ENCODE measurements at places on chromosomes 3 and 15.

DNA sequence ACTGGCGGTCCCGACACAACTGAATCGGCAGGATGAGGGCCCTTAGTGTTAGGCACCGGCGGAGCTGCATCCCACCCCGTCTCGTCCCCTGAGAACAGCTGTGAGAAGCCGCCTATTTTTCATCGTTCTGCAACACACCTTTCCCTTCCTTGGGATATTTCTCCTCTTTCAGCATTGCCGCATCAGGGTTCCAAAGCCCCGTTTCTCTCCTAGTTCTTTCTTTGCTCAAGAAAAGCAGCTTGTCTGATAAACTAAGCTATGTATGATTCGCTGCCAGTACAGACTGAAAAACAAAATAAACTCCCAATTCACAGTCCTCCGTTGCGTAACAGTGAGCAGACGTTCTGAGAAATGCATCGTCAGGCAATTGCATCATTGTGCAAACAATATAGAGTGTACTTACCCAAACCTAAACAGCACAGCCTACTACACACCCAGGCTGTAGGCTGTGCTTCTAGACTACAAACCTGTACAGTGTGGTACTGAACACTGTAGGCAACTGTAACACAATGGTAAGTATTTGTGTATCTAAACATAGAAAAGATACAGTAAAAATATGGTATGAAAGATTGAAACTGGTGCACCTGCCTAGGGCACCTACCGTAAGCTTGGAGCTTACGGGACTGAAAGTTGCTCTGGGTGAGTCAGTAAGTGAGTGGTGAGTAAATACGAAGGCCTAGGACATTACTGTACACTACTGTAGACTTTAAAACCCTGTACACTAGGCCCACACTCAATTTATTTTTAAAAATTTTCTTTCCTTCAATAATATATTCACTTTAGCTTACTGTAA is 8.9 kb upstream of the ADAMTS17 start:
- DNase-seq, result no peak

DNA sequence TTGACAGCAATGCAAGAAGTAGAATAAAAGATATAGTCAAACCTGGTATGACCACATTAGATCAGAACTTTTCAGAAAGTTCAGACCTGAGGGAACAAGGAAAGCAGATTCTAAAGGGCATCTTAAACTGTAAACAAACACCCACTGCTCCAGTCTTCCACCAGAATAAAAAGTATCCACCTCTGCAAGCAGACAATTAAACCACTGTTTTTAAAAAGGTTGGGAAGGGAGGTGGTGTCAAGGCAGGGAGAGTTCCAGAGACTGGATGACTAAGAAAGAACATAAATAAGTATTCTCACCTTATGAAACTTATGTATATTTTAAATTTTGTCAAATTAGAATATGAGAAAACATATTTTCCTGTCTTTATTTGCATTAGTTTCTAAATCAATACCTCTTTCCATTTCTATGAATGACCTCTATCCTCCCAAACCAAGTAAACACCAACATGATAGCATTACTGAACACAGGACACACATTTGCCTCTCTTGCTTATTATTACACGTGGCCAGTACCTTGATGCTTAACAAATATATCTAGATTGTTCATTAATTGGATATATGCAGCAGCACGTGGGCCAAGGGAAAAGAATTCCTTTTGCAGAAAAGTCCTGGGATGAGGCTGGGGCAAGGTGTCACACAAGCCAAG is 31.6 kb downstream of the PIK3CB start:
- no peak for DNase-seq

DNA sequence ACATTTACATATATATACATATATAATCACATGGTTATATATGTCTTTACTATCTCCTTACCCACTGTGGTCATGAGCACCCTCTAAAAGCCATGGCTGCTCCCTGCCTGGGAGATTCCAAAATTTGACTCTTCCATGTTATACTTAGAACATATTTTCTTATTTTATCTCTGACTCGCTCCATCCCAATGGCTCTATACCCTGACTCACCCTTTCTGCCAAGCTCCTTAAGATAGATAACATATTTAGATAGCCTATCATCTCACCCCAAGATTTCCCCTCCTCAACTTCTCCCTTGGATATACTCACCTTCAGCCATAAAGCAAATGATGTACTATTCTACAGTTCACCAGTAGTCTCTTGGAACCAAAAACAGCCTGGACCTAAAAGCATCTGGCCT is 65.1 kb downstream of the CD200R1L start:
- DNase-seq, result no peak

- DNase-seq, result no peak
Measured at GRCh38 chr3:193908181-193908744, 227.7 kb upstream of the HES1 start.

DNA sequence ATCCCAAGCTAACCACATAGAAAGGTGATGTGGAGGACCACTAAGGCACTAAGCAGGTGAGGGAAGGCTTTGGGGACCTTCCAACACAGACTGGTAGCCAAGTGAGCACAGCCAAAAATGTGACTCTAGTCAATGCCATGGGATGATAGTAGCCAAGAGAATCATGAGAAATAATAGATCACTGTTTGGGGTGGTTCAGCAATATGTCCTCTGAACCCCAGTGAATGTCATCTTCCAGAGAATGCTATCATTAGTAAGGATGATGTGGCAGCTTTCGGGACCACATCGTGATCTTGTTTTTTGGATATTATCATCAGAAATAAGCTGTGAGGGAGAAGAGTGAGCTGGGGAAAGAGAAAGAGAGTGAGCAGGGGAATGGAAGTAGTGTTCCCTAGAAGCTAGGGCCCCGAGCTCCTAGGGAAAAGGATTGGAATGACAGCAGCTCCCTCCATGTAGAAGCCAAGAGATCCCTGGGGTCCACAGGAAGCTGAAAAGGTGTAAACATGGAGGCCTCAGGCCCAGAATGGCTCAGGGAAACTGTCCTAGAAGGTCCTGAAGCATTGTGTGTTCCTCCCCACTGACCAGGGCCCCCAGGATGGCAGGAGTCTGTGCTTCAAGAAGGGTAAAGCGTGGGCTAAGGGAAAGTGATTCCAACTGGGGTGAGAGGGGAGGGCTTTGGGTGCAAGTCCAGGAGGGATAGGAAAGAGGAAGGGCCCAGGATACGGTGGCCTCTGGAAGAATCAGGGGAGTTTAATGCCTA is 56.6 kb upstream of the KLF13 start:
- DNase-seq, result no peak

GRCh38 chr15:80310776-80311175 is 58.8 kb upstream of the CTXND1 start:
- DNase-seq, result no peak

DNA sequence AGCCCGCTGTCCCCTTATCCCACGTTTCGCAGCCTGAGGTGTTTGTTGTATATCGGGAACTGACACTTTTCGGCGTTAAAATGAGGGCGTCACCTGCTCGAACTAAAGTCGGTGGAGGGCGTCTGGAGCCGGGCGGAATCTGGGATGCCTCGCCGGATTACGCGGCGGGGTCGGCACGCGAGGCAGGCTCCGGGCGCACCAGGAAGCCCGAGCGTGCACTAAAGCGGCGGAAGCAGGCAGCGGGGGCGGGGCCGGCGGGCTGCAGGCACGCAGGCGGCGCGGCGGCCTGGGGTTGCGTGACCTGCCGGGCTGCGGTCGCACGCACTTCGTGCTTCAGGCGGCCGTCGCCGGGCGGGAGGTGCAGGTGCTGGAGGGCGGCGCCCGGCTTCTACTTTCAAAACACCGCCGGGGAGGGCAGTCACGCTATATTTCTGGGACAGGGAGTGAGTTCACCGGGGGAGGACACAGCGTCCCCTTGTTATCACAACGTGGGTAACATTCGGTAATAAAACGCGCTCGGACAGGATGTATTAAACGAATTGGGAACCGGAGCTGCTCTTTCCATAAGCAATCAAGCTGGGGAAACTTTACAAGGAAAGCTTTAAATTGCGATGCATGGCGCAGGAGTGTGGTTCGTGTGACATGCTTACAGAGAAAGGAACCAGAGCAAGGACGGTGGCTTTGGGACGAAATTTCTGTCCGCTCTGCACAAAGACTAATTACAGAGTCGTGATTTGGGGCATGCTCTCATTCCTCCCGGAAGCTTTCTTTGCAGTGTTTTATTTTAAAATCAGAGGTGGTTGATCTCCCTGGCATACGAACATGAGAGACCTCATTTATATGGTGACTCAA is 9.1 kb upstream of the LEKR1 start:
- DNase-seq, result peak; percentile 70

DNA sequence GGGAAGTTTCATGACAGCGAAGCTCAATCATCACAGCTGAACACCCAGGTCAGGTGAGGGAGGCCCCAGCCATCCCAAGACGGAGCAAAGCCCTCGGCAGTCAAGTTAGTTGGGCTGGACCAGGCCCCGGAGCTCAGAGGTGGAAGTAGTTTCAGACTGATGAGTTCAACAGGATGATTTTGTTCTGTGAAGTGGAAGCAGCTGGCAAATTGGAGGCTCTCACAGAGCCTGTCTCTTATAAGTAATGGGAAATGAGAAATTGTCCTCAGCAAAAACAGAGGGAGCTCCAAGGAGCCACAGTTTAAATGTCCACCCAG is 245.1 kb downstream of the XXYLT1 start:
- DNase-seq, result no peak

DNA sequence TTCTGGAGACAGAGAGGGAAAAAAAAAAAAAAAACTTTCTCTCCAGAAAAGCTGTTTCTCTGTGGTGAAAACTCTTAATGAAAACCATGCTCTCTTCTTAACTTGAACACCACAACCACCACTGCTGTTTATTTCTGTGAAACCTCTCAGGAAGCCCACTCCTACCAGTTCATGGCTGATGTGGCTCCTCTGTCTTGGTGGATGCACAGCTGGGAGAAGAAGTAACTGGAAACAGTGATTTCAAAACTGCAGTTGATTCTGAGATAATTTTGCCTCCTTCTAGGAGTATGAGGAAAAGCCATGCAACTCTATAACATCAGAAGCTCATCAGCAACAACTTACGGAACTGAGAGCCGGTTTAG is 40.2 kb upstream of the PYGO1 start:
- no peak for DNase-seq

DNA sequence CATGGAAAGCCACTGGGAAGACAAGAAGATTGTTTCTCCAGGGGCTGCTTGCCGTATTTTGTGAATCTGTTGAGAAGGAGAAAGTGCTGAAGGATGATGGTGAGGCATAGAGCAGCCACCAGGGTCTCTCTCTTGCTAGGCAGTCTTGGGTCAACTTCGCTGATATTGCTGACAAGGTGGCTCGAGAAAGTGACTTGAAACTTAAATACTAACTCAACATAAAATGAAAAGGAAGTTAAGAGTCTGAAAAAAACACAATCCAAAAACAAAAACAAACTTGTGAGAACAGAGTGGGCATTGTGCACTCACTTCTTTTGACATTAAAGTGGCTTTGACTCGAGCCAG is 90.1 kb downstream of the CHST2 start:
- no peak for DNase-seq

GRCh38 chr3:54083921-54084320 is 38.4 kb upstream of the CACNA2D3 start:
- DNase-seq, result no peak

- no peak for DNase-seq
Measured at GRCh38 chr15:32908135-32908801, 190.5 kb downstream of the GREM1 start.

DNA sequence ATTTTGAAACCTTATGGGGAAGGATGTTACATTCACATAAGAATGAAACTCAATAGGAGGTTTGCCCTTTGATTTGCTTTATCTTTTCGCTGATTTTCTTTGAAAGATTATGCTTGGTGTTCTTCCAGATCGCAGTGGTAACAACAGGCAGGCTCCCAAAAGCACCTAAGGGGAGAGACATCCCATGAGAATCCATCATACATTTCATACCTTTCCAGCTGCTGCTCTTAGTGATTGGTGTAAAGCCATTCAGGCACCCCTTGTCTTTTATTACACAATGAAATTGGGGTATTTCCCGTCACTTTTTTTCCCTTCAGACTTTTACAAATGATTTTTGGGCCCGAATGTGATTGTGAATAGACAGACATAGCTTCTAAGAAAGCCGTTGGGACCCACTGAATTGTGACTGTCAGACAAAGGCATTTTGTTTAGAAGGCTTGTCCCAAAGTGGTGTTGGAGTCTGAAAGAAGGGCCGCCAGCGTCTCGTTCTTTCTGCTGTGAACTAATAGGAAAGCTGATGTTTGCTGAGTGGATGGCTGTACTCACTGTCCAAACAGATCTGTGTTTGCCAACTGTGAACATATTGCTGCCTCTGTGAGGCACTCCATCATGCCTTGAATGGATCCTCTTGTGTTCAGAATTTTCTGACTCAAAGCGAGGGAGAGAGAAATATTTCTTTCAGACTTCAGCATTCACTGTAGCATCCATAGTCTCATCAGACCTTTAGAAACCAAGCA is 164.3 kb downstream of the FNDC3B start:
- no peak for DNase-seq

- no peak for DNase-seq
Measured at GRCh38 chr15:87348746-87349145, 907.8 kb downstream of the NTRK3 start.

- DNase-seq, result no peak
Measured at GRCh38 chr3:19931767-19932188, 2.2 kb downstream of the EFHB start.

DNA sequence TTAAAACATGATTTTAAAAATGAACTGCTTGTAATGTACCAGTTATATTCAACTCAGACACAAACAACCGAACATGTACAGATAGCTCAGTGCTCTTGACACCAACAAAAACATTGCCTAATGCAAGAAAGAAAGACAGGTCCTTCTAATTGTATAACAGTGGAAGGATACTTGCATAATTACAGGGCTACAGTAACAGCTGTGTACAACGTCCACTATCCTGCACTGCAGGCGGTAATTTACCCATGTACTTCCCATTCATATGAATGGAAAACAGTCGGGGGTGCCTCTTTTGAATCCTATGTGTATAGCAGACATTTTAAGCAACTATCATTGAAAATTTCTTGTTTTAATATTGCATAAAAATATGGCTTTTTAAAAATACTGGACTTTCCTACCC is 41.1 kb upstream of the PLSCR5 start:
- DNase-seq, result no peak

- no peak for DNase-seq
Measured at GRCh38 chr3:21779909-21780308, 28.9 kb upstream of the ZNF385D start.

DNA sequence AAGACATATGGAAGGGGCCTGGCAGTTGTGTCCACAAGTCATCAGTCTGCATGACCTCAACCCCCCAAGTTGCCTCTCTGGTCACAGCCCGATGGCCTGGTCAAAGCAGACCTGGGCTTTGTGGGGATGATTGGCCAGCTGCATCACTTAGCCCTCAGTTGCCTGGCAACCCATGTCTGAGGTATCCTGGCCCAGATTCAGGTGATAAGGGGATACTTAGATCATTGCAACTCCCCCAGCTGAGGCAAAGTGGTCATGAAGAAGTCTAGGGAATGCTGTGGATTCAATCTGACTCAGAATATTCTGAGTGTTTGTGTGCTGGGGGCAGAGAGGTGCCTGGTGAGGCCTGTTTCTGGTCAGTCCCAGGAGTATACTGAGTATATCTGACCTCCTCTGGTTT is 5.0 kb downstream of the GPR156 start:
- DNase-seq, result no peak

GRCh38 chr3:100737334-100737733 is 28.0 kb downstream of the TFG start:
- no peak for DNase-seq

- no peak for DNase-seq
Measured at GRCh38 chr15:96300836-96301235, 29.7 kb upstream of the NR2F2 start.

All from effector CD4-positive, alpha-beta T cell (primary cell).